ENCODE measurements at places on chromosomes 3 and 15.

GRCh38 chr3:41175365-41175764 is 23.9 kb upstream of the CTNNB1 start:
- no peak for DNase-seq

- no peak for DNase-seq
Observed at GRCh38 chr3:30658328-30659052, 52.1 kb downstream of the TGFBR2 start.

- DNase-seq, result no peak
Observed at GRCh38 chr3:162171970-162172369, 675.4 kb downstream of the OTOL1 start.

DNA sequence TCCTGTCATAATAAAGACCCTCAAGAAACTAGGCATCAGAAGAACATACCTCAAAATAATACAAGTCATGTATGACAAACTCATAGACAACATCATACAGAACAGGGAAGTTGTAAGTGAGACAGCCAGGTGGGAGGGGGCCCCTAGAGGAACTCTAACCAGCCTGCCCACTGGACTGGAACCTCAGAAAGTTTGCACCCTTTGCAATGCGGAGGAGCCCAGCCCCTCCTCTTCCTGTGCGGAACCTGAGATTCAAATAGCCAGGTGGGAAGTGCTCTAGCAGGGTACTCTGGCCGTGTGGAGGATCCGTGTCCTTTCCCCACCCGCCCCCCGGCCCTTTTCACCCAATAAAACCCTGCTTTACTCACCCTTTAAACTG is 387.0 kb upstream of the CBLB start:
- no peak for DNase-seq

DNA sequence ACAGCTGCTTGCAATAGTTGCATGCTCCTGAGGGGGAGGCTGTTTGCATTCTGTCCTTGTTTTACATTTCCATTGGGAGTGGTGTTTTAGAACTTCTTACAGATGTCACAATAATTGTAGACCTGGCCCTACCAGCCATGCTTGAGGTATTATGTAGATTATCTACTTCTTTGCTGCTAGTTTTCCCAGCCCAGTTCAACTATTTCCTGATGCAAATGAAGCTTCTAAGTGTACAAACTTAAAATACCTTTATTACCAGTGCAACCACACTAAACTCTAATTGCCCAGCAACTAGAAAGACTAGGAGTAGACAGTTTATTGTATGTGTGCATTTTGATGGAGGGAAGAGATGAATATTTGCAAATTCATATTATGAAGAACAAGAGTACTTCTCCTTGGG is 104.9 kb upstream of the MYZAP start:
- no peak for DNase-seq

- DNase-seq, result no peak
Observed at GRCh38 chr3:88632226-88632625, 475.2 kb upstream of the EPHA3 start.

GRCh38 chr15:33852570-33852969 is 115.7 kb upstream of the CHRM5 start:
- DNase-seq, result no peak

DNA sequence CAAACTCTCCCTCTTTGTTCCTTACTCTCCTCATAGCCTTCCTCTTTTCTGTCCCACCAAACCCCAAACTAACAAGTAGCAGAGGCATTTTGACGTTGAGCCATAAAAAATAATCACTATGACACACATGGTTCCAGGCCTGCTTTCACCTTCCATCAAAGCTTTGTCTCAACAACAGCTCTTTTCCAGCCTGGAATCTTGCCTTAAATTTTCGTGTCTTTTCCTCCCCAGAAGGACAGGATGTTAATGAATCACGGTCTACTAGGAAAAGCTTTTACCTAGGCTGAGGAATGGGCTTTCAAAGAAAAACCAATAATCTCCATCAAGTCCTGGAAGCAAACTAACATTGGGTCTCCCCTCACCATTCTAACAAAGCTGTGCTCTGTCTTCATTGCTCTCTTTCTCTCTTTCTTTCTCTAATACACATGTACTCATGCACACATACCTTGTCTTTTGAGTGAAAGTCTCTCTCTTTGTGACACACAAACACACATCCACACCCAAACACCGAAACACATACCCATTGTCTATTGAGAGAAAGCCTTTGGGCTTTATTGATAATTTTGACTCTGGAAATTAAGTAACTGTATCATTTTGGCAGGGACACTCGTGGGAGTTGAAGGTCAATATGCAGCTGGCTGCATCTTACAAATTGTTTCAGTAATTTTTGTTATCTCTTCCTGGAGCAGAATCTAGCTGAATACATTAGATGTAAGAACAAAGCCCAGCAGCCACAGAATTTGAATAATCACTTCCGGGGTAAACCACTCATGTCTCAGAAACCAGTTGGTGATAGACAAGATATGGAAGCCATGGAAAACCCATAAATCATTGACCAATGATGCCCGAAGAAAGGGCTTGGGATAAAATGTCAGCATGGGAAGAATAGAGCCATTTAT is 107.4 kb upstream of the SLC4A7 start:
- DNase-seq, result no peak
